Naive B cell (primary cell): ENCODE measurements at places on chromosomes 6 and 20. TPM values are rescaled to one million over a fixed set of nuclear protein-coding genes. Genes with fewer than 3 reads are reported as not detected.
A peak's percentile ranks its signal among the peaks of the same experiment; 100 is the strongest.

The SLC17A5 gene
- 5.6 TPM for polyA plus RNA-seq

The CAGE1 gene
- not detected for polyA plus RNA-seq

The GPR6 gene
- not detected for polyA plus RNA-seq

- no peak overlapping the region for H3K27ac ChIP-seq
- DNase-seq = no peak
- peaks cover 23% of the 10 kb centered on the region for H3K4me1 ChIP-seq
- peaks cover 82% of the 10 kb centered on the region for H3K27me3 ChIP-seq
- H3K4me3 ChIP-seq = no peak overlapping the region
- H3K36me3 ChIP-seq = no peaks in the 10 kb centered on the region
These were observed 6.8 kb downstream of the TCF21 start for GRCh38 chr6:133895573-133896343.

- no peak overlapping the region for H3K4me3 ChIP-seq
- no peak for DNase-seq
- H3K27ac ChIP-seq = no peak overlapping the region
- H3K27me3 ChIP-seq = no peaks in the 10 kb centered on the region
- H3K4me1 ChIP-seq = no peaks in the 10 kb centered on the region
- no peaks in the 10 kb centered on the region for H3K36me3 ChIP-seq
These were observed 441.5 kb downstream of the HTR1B start for GRCh38 chr6:77021778-77022177.

GRCh38 chr6:17886891-17887290, 100.5 kb downstream of the KIF13A start:
- peaks cover 3% of the 10 kb centered on the region for H3K36me3 ChIP-seq
- DNase-seq = no peak
- no peak overlapping the region for H3K4me3 ChIP-seq
- H3K4me1 ChIP-seq = peaks cover 41% of the 10 kb centered on the region

The RBM24 gene
- not detected for polyA plus RNA-seq

- peaks cover 32% of the 10 kb centered on the region for H3K4me1 ChIP-seq
- no peaks in the 10 kb centered on the region for H3K27me3 ChIP-seq
- peak; percentile 31 for DNase-seq
- peak overlapping the region; percentile 30 for H3K4me3 ChIP-seq
- peak overlapping the region; percentile 86 for H3K27ac ChIP-seq
These were observed 26.3 kb downstream of the ALDH5A1 start for GRCh38 chr6:24520929-24521546.

GRCh38 chr20:5044075-5044620, 42.8 kb upstream of the SLC23A2 start:
- no peak overlapping the region for H3K4me3 ChIP-seq
- peaks cover 30% of the 10 kb centered on the region for H3K4me1 ChIP-seq
- no peaks in the 10 kb centered on the region for H3K36me3 ChIP-seq
- DNase-seq = no peak
- H3K27ac ChIP-seq = no peak overlapping the region

- no peaks in the 10 kb centered on the region for H3K27me3 ChIP-seq
- H3K27ac ChIP-seq = no peak overlapping the region
- no peaks in the 10 kb centered on the region for H3K4me1 ChIP-seq
- H3K4me3 ChIP-seq = no peak overlapping the region
- no peak for DNase-seq
These were observed 216.5 kb upstream of the SSTR4 start for GRCh38 chr20:22818636-22819035.

- H3K27me3 ChIP-seq = no peaks in the 10 kb centered on the region
- H3K4me1 ChIP-seq = no peaks in the 10 kb centered on the region
- H3K27ac ChIP-seq = no peak overlapping the region
These were observed 203.3 kb upstream of the IMPG1 start for GRCh38 chr6:76275746-76276145.
